ENCODE measurements at places on chromosomes 3 and 15. TPM values are rescaled to one million over a fixed set of nuclear protein-coding genes. Genes with fewer than 3 reads are reported as not detected.

Gene MAP4
- total RNA-seq: 320 TPM

Gene ISG20
- 2.1 TPM for total RNA-seq

Gene TGM4
- total RNA-seq: not detected

Gene CCDC13
- 0.32 TPM for total RNA-seq

Gene IQCF5
- not detected for total RNA-seq

GRCh38 chr15:67091071-67091979 is 25.9 kb downstream of the SMAD3 start:
- peak; percentile 93 for DNase-seq

DNA sequence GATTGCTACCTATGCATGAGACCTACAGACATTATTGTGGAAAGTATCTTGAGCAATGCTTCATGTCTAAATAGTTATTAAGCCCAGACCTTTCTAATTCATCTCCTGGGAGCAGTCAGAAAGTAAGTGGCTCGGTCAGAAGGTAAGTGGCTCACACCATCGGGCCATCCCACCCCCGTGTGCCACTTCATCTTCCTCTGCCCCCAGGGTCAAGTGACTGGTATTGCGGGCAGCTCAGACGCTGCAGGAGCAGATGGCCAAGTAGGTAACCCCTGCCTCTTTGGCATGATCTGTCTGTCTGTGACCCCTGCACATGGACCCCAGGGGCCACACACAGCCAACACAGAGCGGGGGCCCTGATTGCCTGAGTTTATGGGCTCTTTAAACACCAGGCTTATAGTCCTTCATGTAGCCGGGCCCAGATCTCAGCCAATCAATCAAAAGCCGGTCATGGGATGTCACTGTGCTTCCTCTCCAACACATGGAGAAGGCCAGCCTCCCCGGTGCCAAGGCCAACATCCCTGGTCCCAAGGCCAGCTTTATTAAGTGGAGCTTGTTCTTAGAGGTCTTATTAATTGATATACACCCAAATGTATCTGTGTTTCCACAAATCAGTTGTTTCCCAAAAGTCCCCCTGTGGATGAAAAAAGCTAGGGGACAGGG is 42.9 kb downstream of the LARP6 start:
- no peak for DNase-seq

DNA sequence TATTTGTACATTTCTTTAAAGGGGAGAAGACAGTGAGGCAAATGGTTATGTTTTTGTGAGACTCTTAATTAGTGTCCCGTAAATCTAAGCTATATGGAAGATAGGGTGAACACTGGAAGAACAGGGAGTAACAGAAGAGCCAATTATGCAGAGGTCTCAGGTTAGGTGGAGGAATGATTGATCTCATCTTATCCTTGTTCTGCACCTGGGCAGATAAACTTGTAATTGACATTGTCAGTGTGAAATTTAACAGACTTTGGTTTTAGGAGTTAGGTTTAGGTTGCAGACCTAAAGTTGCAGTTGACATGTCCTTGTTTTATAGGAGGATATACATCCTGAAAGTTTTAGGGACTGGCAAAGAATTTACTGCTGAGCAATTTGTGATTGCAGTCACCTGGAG is 3.1 kb upstream of the TWF2 start:
- no peak for DNase-seq

All from HFFc6 (cell line).